Chondrocyte (in vitro differentiated cells): ENCODE measurements at places on chromosomes 16 and 17. TPM values are rescaled to one million over a fixed set of nuclear protein-coding genes. Genes with fewer than 3 reads are reported as not detected.

The WNK4 gene
- total RNA-seq = 0.26 to 0.32 TPM in 2 of 3 replicates, not detected in the other

The PMP22 gene
- 98.3 to 152 TPM (median 147 TPM) in 3 replicates for total RNA-seq

- peaks cover 15% of the 10 kb centered on the region for H3K36me3 ChIP-seq
- no peak for DNase-seq
- H3K27ac ChIP-seq = no peak overlapping the region
- H3K4me3 ChIP-seq = no peak overlapping the region
These were observed 26.9 kb upstream of the SPATA32 start for GRCh38 chr17:45288825-45289224.

DNA sequence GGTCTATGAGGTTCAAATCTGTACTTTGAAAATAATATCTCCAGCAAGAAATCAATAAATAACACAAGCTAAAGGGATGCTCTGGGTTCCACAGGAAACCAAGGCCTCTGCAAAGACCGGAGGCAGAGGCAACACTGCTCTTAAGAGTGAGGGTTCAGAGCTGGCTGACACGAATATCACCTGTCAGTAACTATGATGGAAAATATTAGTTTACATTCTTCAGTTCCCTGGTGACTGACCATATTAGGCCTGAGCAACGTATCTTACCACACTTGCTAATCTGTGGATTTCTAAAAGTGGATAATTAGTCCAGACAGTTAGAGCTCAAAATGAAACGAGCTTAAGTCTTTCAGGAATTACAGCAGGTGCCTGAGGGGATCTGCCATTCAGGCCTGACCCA, 459.3 kb downstream of the HS3ST3B1 start:
- H3K4me1 ChIP-seq = peaks cover 23% of the 10 kb centered on the region
- peak overlapping the region; percentile 38 for H3K27ac ChIP-seq
- no peak overlapping the region for H3K4me3 ChIP-seq

DNA sequence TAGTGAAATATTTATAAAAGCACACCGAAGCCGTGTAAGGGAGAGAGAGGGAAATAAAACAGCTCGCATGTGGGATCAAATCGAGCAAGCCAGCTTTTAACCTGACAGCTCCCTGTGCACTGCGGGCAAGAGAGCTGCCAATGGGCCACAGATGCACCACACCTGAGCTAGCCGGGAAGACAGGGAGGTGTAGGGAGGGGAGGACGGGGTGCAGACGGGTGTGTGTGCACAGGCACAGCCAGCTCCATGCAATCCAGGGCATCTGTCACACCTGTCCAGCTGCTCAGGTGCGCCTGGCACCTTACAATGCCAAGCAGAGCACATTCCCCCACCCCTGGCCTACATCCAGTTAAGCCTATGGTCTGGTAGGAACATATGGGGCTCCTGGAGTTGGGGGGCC, 70.0 kb downstream of the C16orf78 start:
- no peaks in the 10 kb centered on the region for H3K36me3 ChIP-seq
- H3K4me3 ChIP-seq = no peak overlapping the region
- no peak for DNase-seq
- H3K27me3 ChIP-seq = peaks cover 33% of the 10 kb centered on the region
- peaks cover 3% of the 10 kb centered on the region for H3K4me1 ChIP-seq

DNA sequence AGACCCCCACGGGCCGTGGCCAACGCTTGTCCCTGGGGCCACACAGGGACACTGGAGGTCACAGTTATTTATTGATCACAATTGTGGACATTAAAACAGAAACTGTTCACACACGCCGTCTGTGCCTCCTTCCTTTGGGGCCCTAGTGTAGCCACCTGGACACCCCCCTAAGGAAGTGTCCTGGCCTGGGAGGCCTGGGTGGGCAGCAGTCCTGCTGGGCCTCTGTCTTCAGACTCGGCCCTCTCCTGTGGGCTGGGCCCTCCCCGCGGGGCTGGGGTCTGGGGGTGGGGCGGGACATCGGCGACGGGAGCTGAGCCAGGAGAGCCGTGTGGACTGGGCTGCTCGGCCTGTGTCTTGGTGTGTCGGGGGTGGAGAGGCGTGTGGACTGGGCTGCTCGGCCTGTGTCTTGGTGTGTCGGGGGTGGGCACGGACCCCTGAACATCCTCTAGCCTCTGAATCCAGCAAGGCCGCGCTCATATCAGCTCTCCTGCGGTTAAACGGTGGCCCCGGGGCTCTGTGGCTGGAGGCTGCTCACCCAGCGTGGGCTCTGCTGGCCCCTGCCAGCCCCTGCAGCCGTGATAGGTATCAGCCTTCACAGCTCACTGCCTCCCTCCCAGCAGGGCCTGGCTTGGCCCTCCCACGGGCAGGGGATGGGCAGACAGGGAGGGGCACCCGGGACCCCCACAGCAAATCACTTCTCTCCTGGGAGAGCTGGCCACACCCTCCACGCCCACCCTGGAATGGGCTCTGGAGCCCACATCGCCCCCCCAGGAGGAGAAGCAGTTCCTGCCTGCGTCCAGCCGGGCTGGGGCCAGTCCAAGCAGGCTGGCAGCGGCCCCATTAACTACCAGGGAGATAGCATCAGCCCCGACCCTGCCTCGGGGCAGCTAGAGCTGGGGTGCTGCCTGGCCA, 1.1 kb upstream of the NHLRC4 start:
- no peak overlapping the region for H3K27ac ChIP-seq
- H3K27me3 ChIP-seq = peaks cover 5% of the 10 kb centered on the region
- H3K4me1 ChIP-seq = peaks cover 12% of the 10 kb centered on the region
- DNase-seq = no peak

- H3K27ac ChIP-seq = peak overlapping the region; percentile 98
- peaks cover 20% of the 10 kb centered on the region for H3K36me3 ChIP-seq
- no peak for DNase-seq
- H3K4me3 ChIP-seq = peak overlapping the region; percentile 96
- H3K27me3 ChIP-seq = no peaks in the 10 kb centered on the region
These were observed 24.5 kb downstream of the TRPV2 start for GRCh38 chr17:16439811-16440351.
